H1 (cell line): ENCODE measurements at places on chromosomes 5 and 9. TPM values are rescaled to one million over a fixed set of nuclear protein-coding genes. Genes with fewer than 3 reads are reported as not detected.

The PCDHGA4 gene
- total RNA-seq: 1.9 and 2.5 TPM in 2 replicates

The PRSS3 gene
- not detected in 2 replicates for total RNA-seq

GRCh38 chr5:118647587-118647986 is 340.8 kb downstream of the DTWD2 start:
- no peak for DNase-seq
- H3K27me3 ChIP-seq: no peaks in the 10 kb centered on the region

DNA sequence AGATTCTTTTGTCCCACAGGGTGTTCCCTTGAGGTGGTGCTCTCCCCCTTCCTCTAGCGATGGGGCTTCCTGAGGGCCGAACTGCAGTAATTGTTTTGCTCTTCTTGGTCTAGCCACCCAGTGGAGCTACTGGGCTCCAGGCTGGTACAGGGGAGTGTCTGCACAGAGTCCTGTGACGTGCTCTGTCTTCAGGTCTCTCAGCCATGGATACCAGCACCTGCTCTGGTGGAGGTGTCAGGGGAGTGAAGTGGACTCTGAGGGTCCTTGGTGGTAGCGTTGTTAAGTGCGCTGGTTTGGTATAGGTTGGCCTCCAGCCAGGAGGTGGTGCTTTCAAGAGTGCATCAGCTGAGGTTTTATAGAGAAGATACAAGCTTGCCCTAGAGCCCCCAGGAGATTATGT is 20.4 kb upstream of the CEP72 start:
- H3K27ac ChIP-seq: no peak overlapping the region
- no peaks in the 10 kb centered on the region for H3K4me1 ChIP-seq
- DNase-seq: no peak
- no peaks in the 10 kb centered on the region for H3K36me3 ChIP-seq

GRCh38 chr9:136007934-136008692 is 46.9 kb upstream of the UBAC1 start:
- no peak for DNase-seq
- no peak overlapping the region for H3K27ac ChIP-seq
- H3K4me1 ChIP-seq: peaks cover 35% of the 10 kb centered on the region
- H3K27me3 ChIP-seq: no peaks in the 10 kb centered on the region

DNA sequence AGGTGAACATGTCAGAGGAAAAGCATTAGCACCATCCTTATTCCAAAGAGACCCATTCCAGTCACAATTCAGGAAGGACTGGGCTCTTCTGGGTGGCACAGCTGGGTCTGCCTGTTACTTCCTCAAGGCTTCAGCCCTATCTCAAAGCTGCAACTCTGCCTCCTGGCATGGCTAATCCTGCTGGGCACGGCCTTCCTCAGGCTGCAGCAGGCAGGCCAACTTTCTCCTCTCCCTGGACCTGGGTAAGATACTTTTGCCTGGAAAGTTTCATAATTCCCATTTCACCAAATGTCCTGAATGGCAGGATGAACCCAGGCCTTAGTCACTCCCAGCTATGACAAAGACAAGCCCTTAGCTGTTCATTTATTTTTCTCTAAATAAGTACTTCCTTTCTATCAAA is 50.1 kb downstream of the MACROH2A1 start:
- no peaks in the 10 kb centered on the region for H3K4me1 ChIP-seq
- no peak overlapping the region for H3K27ac ChIP-seq
- no peak overlapping the region for H3K4me3 ChIP-seq
- H3K36me3 ChIP-seq: peaks cover 6% of the 10 kb centered on the region
- DNase-seq: no peak
- H3K27me3 ChIP-seq: no peaks in the 10 kb centered on the region

- H3K27me3 ChIP-seq: no peaks in the 10 kb centered on the region
- DNase-seq: no peak
- H3K4me3 ChIP-seq: no peak overlapping the region
- H3K27ac ChIP-seq: no peak overlapping the region
- no peaks in the 10 kb centered on the region for H3K36me3 ChIP-seq
These were observed 141.5 kb downstream of the OSTF1 start for GRCh38 chr9:75229605-75230332.

DNA sequence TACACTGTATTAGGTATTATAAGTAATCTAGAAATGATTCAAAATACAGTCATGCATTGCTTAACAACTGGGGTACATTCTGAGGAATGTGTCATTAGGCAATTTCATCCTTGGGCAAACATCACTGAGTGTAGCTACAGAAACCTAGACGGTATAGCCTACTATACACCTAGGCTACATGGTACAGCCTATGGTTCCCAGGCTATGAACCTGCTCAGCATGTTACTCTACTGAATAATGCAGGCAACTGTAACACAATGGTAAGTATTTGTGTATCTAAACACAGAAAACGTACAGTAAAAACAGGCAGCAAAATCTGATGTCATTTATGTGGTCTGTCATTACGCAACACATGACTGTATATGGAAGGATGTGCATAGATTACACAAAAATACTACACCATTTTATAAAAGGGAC is 96.8 kb downstream of the RAPGEF6 start:
- DNase-seq: no peak
- no peak overlapping the region for H3K27ac ChIP-seq
- H3K27me3 ChIP-seq: no peaks in the 10 kb centered on the region
- H3K4me1 ChIP-seq: no peaks in the 10 kb centered on the region
- H3K36me3 ChIP-seq: no peaks in the 10 kb centered on the region

DNA sequence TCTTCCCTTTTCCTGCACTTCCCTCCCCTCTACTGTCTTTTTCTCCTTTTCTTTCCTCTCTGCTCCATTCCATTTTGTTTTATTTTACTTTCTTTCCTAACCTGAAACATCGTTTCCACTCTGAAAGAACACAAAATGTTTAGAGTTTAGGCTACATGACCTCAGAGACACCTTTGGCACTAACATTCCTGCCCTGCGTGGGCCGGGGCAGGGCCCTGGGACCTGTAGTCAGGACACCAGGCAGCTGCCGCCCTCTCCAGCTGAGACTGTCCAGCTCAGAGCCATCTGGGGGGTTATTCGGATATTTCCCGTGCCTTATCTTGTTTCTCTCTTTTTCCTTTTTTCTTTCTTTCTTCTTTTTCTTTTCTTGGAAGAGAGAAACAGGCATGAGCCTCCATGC is 58.3 kb upstream of the ERCC6L2 start:
- H3K27ac ChIP-seq: no peak overlapping the region
- H3K4me1 ChIP-seq: no peaks in the 10 kb centered on the region; the same call in none of the 2 replicates
- H3K4me3 ChIP-seq: no peak overlapping the region
- H3K27me3 ChIP-seq: no peaks in the 10 kb centered on the region

DNA sequence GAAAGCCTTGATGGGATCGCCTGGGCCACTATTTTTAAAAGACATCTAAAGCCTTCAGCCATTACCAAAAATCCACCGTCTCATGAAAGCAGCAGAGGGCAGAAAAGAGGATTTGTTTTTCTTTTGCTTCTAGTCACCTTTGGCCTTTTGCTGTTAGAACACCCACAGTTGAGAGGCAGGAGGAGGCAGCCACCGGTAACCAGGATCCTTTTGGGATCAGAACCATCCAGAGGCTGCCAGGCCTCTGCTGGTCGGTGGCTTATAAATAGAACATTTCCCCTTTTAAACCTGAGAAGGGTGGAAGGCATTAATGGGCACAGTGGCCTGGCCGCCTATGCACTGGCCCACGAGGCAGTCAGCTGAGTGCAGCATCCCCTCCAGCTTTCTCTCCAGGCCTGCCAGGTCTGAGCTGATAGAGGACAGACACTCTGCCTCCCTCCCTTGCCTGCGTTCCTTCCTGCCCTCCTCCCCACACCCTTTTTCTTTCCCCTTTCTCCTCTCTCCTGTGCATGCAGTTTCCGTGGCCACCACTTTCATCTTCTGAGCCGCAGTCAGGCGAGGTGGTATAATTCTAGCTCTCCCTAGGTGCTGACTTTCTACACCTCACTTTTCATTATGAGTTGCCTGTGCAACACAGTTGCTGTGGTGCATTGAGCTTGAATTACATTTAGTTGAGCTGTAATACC is 253.4 kb downstream of the ARHGAP26 start:
- no peaks in the 10 kb centered on the region for H3K27me3 ChIP-seq
- no peak overlapping the region for H3K27ac ChIP-seq
- H3K36me3 ChIP-seq: no peaks in the 10 kb centered on the region
- H3K4me1 ChIP-seq: peaks cover 9% of the 10 kb centered on the region
- H3K4me3 ChIP-seq: no peak overlapping the region

DNA sequence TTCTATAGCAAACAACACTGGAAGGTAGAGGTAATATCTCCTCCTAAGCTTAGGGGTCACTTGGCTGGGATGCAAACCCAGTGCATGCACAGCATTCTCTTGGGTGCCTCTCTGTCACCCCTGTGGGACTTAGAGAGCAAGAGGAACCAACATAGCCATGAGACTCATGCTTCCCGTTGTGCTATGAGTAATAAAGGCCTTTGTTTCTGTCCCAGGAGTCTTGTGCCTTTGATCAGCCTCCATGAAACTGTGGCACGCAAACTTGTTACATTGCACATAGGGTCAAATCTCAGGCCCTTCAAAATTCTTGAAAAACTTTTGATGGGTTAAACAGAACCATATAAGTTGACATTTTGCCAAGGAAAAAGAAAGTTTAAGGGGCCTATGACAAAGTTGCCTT is 272.8 kb downstream of the TAF11L14 start:
- H3K27ac ChIP-seq: no peak overlapping the region
- H3K27me3 ChIP-seq: no peaks in the 10 kb centered on the region
- H3K4me1 ChIP-seq: no peaks in the 10 kb centered on the region
- DNase-seq: no peak

GRCh38 chr9:126417043-126417442 is 90.4 kb downstream of the MVB12B start:
- H3K4me3 ChIP-seq: no peak overlapping the region
- H3K4me1 ChIP-seq: peaks cover 9% of the 10 kb centered on the region
- H3K27ac ChIP-seq: no peak overlapping the region
- no peaks in the 10 kb centered on the region; the same call in 1 of the 2 replicates for H3K27me3 ChIP-seq
- DNase-seq: no peak
- H3K36me3 ChIP-seq: no peaks in the 10 kb centered on the region

- no peak overlapping the region for H3K4me3 ChIP-seq
- no peaks in the 10 kb centered on the region; the same call in 1 of the 2 replicates for H3K4me1 ChIP-seq
- H3K27ac ChIP-seq: no peak overlapping the region
- DNase-seq: no peak
These were observed 297.5 kb upstream of the GRIN3A start for GRCh38 chr9:102035929-102036328.

DNA sequence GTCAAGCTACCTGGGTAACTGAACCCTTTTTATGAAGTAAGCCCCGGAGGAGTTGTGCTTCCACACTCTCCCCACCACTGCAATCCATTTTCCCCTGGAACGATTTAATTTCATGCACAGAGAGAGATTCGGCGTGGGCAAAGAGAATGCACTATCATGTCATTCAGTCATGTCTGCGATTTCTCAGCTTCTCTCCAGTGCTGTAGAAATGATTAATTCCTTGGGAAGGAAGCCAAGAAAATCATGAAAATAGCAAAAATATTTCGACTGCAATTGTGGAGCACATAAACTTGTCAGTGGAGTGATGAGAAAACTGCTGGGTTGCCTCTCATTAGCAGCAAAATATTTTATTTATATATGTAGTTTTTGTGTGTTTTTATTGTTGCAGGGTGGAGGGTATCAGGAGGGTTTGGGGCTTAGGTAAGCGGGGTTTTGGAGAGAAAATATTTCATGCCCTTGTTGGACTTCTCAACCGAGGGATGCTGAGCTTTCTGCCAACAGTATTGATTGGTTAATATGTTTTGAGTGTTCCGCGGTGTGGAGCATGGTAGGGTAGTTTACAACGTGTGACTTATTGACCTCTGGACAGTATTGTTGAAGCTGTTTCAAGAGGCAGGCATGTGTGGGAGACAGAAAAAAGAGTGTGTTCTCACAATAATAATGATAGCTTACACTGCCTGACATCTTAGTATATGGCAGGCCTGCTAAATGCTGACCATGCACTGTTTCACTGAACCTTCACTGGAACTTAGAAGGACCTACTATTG is 69.3 kb downstream of the SGCD start:
- no peaks in the 10 kb centered on the region for H3K27me3 ChIP-seq
- H3K4me3 ChIP-seq: no peak overlapping the region
- no peak for DNase-seq

DNA sequence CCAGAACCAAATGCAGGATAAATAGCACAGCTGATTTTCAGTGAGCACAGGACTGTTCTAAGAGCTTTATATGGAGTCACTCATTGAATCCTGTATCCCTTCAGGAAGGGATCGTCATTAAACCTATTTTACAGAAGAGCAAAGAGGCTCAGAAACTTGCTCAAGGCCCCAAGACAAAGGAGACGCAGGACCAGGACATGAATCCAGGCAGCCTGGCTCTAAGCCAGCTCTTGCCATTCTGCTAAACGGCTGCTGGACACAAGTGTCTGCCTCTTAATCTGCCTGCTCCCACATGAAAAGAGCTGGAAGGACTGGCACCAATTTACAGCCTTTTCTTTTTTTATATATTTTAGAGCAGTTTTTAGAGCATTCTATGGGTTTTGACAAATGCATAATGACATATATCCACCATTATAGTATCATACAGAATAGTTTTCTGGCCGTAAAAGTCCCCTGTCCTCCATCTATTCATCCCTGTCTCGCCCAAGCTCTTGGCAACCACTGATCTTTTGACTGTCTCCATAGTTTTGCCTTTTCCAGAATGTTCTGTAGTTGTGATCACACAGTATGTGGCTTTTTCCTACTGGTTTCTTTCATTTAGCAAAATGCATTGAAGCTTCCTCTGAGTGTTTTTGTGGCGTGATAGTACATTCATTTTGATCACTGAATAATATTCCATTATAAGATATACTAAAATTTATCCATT is 37.5 kb downstream of the RETREG1 start:
- H3K27me3 ChIP-seq: no peaks in the 10 kb centered on the region
- no peak overlapping the region for H3K27ac ChIP-seq
- peaks cover 13% of the 10 kb centered on the region for H3K4me1 ChIP-seq
- no peak for DNase-seq
- no peaks in the 10 kb centered on the region for H3K36me3 ChIP-seq
- no peak overlapping the region for H3K4me3 ChIP-seq

- H3K36me3 ChIP-seq: no peaks in the 10 kb centered on the region
- H3K27ac ChIP-seq: no peak overlapping the region
- no peak for DNase-seq
- no peaks in the 10 kb centered on the region for H3K4me1 ChIP-seq
- no peaks in the 10 kb centered on the region for H3K27me3 ChIP-seq
These were observed 169.2 kb downstream of the EDIL3 start for GRCh38 chr5:84215521-84215920.

DNA sequence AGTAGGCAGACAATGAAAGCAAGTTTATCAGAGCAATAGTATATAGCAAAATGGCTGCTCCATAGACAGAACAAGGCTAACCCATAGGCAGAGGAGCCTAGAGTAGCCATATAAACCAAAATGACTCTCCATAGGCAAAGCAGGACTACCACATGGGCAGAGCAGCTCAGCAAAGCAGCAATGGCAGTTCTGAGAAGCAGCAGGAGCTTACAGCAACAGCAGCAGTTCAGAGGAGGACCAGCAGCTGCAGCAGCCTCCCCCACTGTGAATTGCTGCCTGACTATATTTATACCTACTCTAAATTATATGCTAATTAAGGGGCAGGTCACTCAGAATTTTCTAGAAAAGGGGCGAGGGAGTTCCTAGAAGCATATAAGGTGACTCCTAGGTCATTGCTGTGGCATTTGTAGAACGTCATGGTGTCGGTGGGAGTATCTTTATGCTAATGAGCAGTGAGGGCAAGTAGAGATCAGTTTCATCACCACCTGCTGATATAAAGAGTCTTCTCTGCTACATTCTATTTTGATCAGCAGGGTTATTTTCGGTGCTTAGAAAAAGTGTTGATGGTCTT is 1115.5 kb downstream of the DTWD2 start:
- no peaks in the 10 kb centered on the region for H3K36me3 ChIP-seq
- H3K27ac ChIP-seq: no peak overlapping the region
- DNase-seq: no peak
- H3K27me3 ChIP-seq: no peaks in the 10 kb centered on the region
- H3K4me1 ChIP-seq: no peaks in the 10 kb centered on the region
- H3K4me3 ChIP-seq: no peak overlapping the region

- no peak overlapping the region for H3K4me3 ChIP-seq
- no peaks in the 10 kb centered on the region for H3K27me3 ChIP-seq
- H3K27ac ChIP-seq: no peak overlapping the region
- no peaks in the 10 kb centered on the region for H3K36me3 ChIP-seq
These were observed 25.4 kb upstream of the WWC1 start for GRCh38 chr5:168266016-168266415.
